ENCODE measurements at places on chromosomes 4 and X. TPM values are rescaled to one million over a fixed set of nuclear protein-coding genes. Genes with fewer than 3 reads are reported as not detected.

GRCh38 chr4:185921583-185922555, 109.9 kb upstream of the SORBS2 start:
- no peaks in the 10 kb centered on the region for H3K36me3 ChIP-seq
- H3K4me1 ChIP-seq, result no peaks in the 10 kb centered on the region
- no peaks in the 10 kb centered on the region for H3K27me3 ChIP-seq
- H3K27ac ChIP-seq, result no peak overlapping the region
- DNase-seq, result no peak
- H3K4me3 ChIP-seq, result no peak overlapping the region

The SLC34A2 gene
- 6.9 TPM for total RNA-seq

DNA sequence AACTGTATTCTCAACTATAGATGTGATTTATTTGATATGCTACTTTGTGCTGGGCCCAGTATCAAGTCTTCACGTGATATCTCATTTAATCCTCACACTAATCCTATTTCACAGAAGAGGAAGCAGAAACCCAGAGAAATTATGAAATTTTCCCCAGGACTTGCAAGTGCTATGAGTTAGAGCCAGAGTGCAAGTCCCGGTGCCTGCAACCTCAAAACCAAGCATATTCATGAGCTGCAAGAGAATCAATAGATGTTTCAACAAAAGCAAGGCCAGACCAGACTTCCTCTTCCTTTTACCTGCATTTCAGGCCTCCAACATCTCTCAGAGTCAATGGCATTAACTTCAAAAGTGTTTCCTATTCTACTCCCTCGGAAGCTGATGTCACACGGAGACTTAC, 92.2 kb upstream of the GATB start:
- H3K27ac ChIP-seq, result no peak overlapping the region
- no peaks in the 10 kb centered on the region for H3K27me3 ChIP-seq
- no peaks in the 10 kb centered on the region for H3K36me3 ChIP-seq
- no peak for DNase-seq
- H3K4me1 ChIP-seq, result no peaks in the 10 kb centered on the region

The BMP15 gene
- total RNA-seq, result not detected

The FGB gene
- 3.9 TPM for total RNA-seq

DNA sequence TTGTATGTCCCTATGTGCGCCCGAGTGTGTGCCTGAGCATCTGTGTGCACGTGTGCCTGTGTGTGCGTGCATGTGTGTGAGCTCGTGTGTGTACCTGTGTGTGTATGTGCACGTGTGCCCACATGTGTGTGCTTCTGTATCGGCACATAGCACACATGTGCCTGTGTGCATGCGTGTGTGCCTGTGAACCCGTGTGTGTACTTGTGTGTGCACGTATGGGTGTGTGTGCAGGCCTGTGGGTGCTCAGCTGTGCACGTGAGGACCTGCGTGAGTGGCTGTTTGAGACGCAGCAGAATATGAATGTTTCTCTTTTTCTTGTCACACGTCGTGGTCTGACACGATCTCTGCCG, 4.3 kb downstream of the AKAP17A start:
- H3K4me1 ChIP-seq, result no peaks in the 10 kb centered on the region
- H3K27me3 ChIP-seq, result no peaks in the 10 kb centered on the region
- H3K27ac ChIP-seq, result no peak overlapping the region

GRCh38 chrX:18649498-18649951, 22.4 kb downstream of the RS1 start:
- H3K36me3 ChIP-seq, result no peaks in the 10 kb centered on the region
- H3K27ac ChIP-seq, result no peak overlapping the region
- DNase-seq, result no peak
- H3K27me3 ChIP-seq, result peaks cover 25% of the 10 kb centered on the region

DNA sequence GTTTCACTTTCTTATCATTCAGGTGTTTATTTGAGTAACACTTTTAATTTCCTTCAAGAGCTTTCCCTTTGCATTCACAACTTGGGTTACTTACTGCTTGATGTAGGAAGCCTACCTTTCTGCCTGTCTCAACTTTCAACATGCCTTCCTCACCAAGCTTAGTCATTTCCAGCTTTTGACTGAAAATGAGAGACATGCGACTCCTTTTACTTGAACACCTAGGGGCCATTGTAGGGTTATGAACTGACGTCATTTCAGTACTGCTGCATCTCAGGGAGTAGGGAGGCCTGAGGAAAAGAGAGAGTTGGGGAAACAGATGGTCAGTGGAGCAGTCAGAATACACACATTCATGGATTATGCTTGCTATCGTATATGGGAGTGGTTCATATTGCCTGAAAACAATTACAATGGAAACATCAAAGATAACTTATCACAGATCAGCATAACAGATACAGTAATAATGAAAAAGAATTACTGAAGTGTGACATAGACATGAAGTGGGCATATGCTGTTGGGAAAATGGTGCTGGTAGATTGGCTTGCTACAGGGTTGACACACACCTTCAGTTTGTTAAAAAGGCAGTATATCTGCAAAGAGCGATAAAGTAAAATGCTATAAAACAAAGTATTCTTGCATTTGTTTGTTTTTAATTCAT, 25.7 kb downstream of the USP53 start:
- H3K36me3 ChIP-seq, result no peaks in the 10 kb centered on the region
- H3K27me3 ChIP-seq, result no peaks in the 10 kb centered on the region
- H3K4me3 ChIP-seq, result no peak overlapping the region
- DNase-seq, result no peak

Data from breast epithelium (tissue), 4 donors.